Stimulated activated CD8-positive, alpha-beta memory T cell treated with anti-CD3 and anti-CD28 coated beads, Interleukin-12 subunit alpha, Interleukin-12 subunit beta, amount 100 ng/mL, for 1 hour (primary cell): ENCODE measurements at places on chromosomes 16 and 17.

GRCh38 chr16:8867932-8868415 lies 832 bp downstream of the CARHSP1 start:
- peak; percentile 29 for DNase-seq

- no peak for DNase-seq
Measured at GRCh38 chr16:73217654-73218053, 169.7 kb upstream of the ZFHX3 start.

DNA sequence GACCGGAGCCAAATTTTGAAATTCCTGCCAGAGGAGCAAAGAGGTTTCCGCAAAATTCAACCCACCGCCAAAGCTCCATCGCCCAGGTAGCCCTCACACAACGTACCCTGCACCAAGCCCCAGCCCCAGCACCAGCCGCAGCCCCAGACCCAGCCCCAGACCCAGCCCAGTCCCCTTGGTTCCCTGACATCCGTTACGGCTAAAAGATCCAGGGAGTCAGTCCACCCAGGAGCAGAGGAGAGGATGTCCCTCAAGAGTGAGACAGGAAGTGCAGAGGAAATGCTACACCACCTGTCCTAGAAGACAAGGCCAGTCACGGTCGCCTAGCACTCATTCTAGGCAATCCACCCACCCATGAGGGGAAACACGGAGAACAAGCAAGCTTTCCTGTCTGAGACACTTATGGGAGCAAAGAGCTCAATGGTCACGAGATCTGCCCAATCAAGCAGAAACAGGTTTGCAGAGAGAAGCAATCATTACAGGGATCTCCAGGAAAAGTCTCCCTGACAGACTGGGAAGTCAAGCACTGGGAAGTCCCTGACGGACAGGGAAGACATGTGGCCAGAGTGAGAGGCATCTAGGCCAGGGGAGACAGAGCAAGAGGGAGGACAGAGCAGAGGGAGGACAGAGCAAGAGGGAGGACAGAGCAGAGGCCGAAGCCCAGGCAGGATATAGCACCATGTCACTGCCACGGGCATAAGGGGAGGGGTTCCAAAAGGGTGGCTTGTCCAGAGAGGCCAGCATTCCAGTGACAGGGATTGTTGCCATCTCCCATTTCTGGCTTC lies 15.0 kb upstream of the KCNJ18 start:
- DNase-seq = no peak

DNA sequence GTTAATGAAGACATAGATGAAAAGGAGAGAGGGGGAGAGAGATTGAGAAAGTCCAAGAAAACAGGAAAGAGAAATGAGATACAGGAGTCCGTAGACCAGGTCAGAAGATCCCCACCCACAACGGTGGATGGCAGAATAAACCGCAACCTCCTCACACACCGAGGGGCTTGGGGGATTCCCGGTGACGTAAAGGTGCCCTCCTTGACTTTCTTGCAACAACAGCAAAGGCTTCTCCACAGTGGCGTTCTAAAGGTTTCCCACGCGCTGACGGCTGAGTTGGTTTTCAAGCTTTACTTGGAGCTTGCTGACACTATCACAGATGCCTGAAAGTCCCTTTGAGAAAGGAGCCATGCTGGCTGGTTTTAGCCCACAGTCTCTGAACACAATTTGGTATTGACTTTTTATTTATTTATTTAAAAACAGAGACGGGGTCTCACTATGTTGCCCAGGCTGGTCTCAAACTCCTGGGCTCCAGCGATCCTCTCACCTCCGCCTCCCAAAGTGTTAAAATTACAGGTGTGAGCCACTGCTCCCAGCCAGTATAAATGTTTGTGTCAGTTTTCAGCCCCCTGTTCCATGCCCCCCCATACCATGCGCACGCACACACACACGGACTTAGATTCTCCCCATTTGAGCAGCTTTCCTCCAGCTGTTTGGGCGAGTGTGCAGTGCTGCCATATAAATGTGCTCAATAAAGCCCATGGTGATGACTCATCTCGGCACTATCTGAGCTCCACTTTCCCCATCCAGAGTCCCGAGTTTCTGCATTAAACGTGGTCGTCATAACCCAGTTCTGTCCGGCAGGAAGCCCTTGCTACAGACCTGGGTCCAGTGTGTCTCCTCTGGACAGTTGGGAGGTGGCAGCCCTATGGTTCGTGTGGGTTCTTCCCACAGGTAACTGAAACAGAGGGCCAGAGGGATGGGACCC lies 33.0 kb upstream of the SEC14L1 start:
- DNase-seq = peak; percentile 53
